Stimulated activated CD4-positive, alpha-beta T cell treated with anti-CD3 and anti-CD28 coated beads, Interleukin-4, amount 100 ng/mL, for 1 hour (primary cell): ENCODE measurements at places on chromosomes 16 and 17.

DNA sequence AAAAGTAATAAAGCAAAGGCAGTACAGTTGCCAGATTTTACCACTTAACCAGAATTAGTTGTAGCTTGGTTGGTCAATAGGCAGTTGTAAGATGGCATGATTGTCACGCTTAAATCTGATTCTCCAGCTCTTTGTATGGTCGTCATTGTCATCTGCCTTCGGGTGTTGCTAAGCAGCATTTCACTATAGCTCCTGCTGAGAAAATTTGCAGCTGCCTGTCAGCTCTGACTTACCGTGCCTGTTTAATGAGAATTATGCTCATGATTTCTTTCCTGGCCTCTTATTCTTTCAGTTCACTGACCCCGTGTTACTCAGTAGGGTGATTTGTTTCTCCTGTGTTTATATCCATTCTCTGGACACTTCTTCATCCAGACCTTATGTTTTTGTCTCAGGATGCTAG is 66.7 kb downstream of the TANGO6 start:
- DNase-seq = no peak

- DNase-seq = no peak
These were observed 8.2 kb downstream of the STX1B start for GRCh38 chr16:31002250-31002700.

DNA sequence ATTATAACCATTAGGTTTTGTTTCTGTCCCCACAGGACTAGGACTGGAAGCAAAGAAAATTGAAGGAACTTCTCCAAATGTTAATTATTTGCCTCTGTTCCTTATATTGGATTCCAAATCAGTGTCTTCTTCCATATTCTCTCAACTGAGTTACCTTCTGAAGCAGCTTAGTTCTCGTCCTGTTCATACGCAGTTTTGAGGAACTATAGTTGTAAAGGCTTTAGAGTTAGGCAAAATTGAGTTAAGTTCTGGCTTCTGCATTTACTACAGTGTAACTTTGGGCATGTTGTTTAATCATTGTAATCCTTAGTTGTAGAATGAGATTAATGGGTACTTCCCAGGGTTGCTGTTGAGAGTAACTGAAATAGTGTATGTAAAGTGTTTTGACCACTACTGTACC is 11.2 kb downstream of the CBFB start:
- DNase-seq = no peak

DNA sequence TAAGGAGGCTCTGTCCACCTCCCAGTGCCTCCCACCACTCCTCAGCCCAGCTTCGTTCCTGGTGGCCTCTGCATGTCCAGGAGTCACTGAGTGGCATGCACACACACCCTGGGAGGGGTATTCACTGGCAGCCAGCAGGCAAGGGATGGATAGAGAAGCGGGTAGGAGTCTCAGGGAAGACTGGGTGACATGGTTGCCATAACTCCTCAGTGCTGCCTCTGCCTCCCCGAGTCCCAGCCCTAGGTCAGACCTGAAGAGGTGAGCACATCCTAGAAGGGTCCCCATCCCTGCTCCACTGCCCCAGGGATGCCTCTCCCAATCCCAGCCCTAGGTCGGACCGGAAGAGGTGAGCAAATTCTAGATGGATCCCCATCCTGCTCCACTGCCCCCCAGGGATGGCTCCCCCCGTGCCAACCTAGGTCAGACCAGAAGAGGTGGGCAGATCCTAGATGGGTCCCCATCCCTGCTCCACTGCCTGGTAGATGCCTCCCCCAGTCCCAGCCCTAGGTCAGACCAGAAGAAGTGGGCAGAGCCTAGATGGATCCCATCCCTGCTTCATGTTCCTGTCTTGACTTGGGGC is 197.0 kb downstream of the IRF8 start:
- no peak for DNase-seq

GRCh38 chr16:80577485-80578280 is 36.9 kb downstream of the DYNLRB2 start:
- DNase-seq = no peak

DNA sequence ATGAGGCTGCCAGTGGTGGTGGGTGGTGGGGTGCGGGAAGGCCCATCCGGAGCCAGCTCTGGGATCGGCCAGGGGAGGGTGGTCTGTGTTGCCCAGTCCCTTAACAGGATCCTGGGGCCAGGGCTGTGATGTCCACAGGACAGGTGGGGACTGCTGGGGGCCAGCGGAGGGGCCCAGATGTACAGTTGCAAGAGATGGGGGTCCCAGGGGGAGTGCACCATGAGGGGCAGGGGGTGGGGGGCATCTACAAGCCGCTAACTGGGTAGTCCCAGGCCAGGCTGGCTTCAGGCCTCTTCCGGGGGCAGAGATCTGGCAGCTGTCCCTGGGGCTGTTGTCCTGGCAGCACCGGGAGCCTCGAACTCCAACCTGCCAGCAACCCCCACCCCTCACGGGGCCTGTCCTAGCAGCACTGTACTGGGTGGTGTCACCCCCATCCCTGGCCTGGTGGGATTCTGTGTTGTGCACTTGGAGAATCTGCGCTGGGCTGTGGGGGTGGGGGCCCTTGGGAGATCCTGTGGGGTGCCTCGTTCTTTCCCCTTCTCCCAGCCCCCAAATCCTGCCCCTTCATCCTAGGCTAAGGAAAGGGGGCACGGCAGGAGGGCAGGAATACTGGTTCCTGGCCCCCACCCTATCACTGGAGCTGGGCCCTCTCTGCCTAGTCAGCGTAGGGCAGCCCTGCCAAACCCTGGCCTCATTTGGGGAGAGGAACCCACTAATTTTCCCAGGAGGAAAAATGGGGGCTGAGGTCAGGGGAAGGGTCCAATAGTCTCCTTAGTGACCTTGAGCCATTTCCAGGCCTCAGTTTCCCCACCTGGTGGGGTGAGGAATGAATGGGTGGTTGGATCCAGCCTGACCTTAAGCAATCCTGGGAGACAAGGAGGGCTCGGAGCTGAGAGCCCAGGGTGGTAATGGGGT is 1.4 kb downstream of the MTSS2 start:
- DNase-seq = no peak
